ENCODE measurements at places on chromosomes 7 and 10. TPM values are rescaled to one million over a fixed set of nuclear protein-coding genes. Genes with fewer than 3 reads are reported as not detected.
A peak's percentile ranks its signal among the peaks of the same experiment; 100 is the strongest.

DNA sequence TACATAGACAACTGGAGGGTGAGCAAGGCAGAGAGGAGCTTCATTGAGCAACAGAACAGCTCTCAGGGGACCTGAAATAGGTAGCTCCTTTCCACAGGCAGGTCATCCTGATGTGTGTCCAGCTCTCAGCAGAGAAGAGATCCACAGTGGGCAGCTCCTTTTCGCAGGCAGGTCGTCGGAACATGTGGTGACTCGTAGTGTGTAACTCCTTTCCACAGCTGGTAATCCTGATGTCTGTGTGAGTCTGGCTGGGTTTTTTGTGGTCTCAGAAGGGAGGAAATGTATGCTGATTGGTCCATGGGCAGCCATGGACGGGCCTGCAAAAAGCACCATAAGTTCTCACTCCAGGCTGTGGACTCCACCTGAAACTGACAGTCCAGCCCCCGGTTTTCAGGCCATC is 24.4 kb upstream of the TES start:
- no peak for DNase-seq

GRCh38 chr10:12444981-12445700 is 95.8 kb downstream of the CAMK1D start:
- DNase-seq: no peak

DNA sequence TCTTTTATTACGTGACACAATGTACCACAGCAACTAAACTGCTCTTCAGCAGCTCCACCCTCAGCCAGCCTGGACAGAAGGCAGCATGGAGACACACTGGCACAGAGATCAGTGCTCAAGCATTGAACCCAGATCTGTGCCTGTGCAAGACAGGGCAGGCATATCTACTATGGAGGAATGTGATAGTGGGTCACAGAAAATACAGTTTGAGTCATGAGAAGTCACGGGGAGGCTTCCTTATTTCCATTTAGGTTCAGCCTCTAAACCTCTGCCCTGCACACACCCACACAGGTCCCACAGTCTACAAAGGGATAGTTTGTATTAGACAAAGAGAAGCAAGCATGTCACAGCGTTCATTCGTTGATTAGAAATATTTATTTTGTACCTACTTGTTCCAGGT is 187.4 kb upstream of the AGR3 start:
- DNase-seq: no peak

DNA sequence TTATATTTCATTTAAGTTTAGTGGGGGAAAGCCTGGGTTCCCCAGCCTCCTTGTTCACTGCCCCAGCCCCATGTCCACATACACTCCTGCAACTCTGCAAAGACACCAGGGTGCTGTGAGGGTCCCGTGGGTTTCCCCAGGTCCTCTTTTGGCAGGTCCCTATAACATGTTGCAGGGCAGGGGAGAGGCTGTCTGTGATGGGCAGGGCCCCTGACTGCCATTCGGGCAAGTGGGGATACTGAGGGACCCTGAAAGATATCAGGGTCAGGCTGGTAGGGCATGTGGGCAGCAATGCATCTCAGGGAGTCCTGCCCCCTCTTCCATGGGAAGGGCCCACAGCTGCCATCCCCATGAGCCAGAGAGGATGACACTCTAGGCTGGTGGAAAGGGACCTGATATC is 28.4 kb downstream of the RASGEF1A start:
- no peak for DNase-seq

DNA sequence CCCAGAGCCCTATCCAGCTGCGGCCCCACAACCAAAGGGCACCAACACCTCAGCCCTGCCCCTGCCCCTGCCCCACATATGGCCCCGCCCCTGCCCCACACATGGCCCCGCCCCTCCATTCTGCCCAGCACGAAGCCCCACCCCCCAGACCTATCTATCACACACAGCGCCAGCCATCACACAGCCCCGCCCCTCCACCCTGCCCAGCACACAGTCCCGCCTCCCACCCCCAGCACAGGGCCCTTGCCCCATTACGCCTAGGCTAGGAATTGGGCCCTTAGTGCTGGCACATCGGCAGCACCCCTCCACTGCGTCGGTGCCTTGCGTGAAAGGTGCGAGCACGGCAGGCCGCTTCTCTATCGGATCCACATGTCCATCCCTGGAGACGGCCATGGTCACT is 126.8 kb downstream of the MAD1L1 start:
- no peak for DNase-seq

DNA sequence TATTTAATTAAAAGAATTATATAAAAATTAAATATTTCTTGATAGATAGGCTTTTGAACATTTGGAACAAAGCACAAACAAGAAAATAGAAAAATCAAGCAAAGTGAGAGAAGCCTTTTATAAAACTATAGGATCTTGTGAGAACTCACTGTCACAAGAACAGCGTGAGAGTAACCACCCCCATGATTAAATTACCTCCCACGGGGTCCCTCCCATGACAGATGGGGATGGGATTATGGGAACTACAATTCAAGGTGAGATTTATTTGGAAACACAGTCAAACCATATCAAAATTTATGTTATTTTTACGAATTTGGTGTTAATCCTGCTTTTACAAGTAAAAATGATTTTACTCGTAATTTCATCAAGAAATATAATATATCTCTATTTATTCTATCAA is 1136.1 kb upstream of the POT1 start:
- no peak for DNase-seq

GRCh38 chr7:53518319-53518718 is 482.9 kb downstream of the POM121L12 start:
- no peak for DNase-seq

GRCh38 chr7:113140956-113141355 is 22.6 kb upstream of the SMIM30 start:
- no peak for DNase-seq

- peak; percentile 3 for DNase-seq
Observed at GRCh38 chr7:102064361-102065025, 222.2 kb upstream of the SH2B2 start.

GRCh38 chr7:55539380-55539779 is 32.9 kb downstream of the VOPP1 start:
- DNase-seq: no peak

- DNase-seq: no peak
Observed at GRCh38 chr7:88318196-88318595, 11.5 kb upstream of the STEAP4 start.

DNA sequence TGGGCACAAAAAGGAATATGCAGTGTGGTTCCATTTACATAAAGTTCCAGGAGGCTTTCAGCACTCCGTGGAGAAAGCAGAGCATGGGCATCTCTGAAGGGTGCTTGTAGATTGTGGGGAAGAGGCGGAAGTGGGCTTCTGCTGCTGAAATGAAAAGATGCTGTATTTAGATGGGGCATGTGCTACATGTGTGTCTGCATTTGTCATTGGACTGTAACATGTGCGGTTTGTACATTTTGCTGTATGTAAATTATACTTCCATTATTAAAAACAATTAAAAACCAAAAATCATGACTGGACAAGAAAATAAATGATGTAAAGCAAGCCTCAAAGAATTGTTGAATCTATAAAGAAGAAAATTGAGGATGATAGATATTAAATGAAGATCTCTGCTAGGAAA is 334.0 kb downstream of the WDR37 start:
- no peak for DNase-seq

GRCh38 chr10:31770307-31770902 is 158.2 kb downstream of the ARHGAP12 start:
- DNase-seq: no peak

DNA sequence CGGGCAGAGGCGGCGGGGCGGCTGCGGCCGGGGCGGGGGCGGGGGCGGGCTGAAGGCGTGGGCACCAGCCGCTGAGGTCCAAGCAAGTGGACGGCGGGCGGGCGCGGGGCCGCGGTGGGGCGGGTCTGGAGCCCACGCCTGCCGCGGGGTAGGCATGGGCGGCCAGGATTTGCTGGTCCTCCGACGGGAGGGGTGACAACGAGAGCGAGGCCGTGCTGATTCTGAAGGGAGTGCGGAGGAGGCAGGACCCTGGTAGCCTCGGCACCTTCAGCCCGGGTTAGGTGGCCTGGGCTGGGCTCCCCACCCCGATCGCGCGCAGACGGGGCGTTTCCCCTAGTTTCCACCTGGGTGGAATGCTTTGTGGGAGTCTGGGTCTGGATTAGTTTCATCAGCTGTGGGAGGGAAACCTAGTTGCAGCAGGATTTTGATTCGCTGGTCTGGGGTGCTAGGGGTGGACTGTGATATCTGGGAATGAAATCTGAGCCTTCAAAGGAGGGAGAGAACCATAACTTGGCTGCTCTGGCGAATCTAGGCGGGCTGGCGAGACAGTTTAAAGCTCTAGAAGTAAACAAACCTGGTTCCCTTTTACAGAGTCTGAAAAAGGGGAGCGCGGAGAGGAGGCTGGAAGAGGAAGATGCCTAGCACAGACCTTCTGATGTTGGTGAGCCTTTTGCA is 609 bp downstream of the SGPL1 start:
- peak; percentile 90 for DNase-seq

- no peak for DNase-seq
Observed at GRCh38 chr10:26854524-26854923, 6.2 kb downstream of the ABI1 start.

- no peak for DNase-seq
Observed at GRCh38 chr10:131570716-131571307, 259.3 kb upstream of the TCERG1L start.

GRCh38 chr10:125101049-125101448 is 59.3 kb downstream of the CTBP2 start:
- no peak for DNase-seq

GRCh38 chr7:100124301-100125230 is 2.2 kb upstream of the MBLAC1 start:
- DNase-seq: no peak

The SOSTDC1 gene
- 58.9 TPM for total RNA-seq

The PPP3CB gene
- total RNA-seq: 61.3 TPM

The LBX1 gene
- total RNA-seq: 0.20 TPM

The METTL2B gene
- total RNA-seq: 22.5 TPM

The BAMBI gene
- 8.0 TPM for total RNA-seq

The FAM25A gene
- total RNA-seq: 16.3 TPM
